ENCODE measurements at places on chromosomes 12 and 14.
A peak's percentile ranks its signal among the peaks of the same experiment; 100 is the strongest.

GRCh38 chr12:56928262-56928661 is 5.9 kb downstream of the SDR9C7 start:
- no peak for DNase-seq

DNA sequence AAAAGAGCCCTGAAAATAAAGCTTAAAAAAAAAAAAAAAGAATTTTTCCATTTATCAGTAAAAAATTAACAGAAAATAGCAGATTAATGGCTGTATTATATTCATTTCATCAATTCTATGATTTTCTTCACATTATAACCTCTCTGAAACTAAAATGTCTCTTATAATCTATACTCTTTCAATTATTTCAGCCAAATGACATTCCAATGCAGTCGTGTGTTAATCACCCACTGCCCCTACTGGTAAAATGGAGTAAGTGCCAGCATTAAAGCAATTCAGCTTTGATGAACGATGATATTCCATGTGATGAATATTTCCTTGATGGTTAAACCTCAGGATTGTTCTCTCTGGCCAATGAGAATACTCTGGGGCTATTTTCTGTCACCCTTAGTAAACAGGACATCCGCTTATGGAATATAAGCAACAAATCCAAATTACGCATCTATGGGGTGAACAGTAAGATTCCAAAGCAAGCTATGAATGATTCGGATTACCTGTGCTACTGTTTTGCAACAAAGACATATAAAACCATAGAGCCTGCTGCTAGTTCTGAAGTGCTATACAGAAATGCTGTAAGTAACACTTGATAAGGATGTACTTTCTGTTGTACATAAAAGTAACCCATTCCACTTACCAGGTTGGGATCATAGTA is 20.3 kb upstream of the SYCP3 start:
- DNase-seq = no peak

DNA sequence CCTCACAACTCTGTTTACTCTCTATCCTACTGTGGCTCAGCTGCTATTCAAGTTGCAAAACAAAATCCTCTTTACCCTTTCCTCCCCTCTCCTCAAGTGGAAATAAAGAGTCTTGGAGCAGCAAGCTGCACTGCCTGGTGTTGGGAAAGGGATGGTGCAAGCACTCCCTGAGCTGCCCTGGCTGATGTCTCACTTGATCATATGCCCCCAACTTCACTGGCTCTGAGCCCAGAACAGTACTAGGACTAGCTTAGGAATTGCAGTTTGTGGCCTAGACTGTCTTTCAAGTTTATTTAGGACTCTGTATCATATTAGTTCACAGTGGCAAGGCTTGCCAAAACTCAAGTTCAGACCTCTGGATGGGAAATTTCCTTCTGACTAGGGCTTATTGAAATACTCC is 1683.8 kb upstream of the SEL1L start:
- DNase-seq = no peak

GRCh38 chr14:55026441-55026792 is 482 bp downstream of the WDHD1 start:
- DNase-seq = no peak

- no peak for DNase-seq
Measured at GRCh38 chr12:65596514-65597091, 227.7 kb upstream of the HMGA2 start.

GRCh38 chr12:111426344-111427185 is 20.8 kb downstream of the SH2B3 start:
- DNase-seq = no peak

DNA sequence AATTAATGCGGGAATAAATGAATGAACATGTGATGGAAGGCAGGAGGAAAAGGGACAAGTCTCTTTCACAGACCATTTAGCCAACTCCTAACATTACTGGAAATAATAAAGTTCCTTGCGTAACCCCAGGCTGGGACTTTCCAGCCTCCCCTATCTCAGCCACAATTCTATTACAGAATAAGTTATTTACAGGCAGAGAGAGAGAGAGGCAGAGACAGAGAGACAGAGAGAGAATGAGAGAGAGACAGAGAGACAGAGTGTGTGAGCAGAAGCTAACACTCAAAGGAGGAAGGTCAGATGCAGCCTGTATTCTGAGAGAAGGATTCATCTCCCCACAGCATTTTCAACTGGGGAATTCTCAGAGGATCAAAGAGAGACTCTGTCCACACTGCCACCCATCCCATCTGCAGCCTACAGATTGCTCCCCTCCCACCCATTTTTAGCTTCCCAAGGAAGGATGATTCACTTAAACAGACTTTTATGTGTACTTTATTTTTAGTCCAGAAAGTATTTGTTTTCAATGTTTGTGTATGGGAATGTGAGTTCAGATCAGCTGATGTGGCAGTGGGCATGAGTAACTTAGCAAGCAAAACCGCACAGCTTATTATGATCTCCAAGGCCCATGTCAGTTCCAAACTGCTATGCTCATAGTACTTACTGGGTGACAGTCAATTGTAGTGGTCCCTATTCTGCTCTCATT is 165.7 kb downstream of the CAND1 start:
- DNase-seq = no peak

DNA sequence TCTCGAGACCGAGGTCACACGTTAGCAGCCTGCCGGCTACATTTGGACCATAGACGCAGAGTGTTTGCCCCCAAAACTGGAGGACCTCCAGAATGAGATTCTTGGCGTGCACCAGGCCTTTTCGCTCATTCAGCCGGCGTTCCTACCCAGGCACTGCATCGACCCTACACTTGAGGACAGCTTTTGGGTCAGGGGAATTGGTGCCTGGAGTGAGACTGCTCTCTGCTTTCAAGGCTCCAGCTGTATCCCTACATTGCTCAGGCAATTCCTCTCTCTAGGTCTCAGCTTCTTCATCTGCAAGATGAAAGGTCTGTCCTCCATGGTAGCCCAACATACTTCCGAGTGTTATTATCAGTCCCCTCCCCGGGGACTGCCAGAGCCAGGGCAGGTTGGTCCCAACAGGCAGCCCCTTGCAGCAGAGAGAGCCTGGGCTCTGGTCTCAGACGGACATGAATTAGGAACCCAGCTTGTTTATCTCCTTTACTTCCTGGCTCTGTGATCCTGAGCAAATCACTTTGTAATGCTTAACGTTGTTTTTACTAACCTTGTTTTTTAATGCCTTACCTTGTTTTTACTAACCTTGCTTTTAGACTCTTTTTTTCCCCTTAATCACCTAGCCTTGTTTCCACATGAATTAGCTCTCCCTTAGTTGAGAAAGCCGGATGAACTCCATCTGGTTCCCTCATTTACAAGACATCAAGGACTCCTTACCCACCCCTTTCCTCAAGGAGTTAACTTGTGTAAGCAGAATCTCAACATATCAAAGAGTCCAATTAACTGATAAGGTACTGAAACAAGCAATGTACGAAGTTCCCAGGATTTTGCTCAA is 892 bp downstream of the TCHP start:
- no peak for DNase-seq

- no peak for DNase-seq
Measured at GRCh38 chr12:126021675-126022074, 956.4 kb downstream of the AACS start.

DNA sequence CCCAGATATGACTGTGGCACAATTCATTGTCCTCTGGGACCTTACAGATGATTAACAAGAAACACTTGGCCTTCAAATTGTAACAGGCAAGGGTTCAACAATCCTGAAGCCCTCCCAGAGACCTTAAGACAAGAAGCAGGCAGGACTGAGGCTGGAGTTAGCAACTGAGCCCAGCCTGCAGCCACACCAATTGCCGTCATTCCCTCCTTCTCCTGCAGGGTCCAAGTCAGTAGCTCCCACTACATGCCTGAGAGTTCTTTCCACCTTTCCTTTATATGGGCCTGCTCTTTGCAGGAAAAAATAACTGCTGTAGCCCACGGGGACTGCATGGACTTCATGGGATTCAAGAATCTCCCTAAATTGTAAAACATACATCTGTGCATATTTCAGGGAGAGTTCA is 2.4 kb upstream of the SERPINA4 start:
- no peak for DNase-seq

DNA sequence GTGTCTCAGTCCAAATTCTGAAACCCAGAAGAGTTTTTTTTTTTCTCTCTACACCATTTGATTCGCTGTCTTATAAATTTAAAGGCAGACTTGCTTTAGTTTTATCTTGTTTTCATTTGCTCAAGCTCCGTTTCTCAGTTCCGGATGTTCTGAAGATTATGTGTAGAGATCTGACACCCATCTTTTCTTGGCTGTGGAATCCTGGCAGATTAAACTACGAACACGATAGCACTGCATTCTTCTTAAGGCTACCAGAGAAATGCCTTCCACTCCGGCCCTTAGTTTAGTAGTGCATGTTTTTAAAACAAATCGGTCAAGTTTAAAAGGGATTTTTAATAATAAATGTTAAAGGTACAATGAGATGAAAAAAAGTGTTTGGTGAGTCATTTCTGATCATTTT is 106.4 kb downstream of the LMO3 start:
- no peak for DNase-seq

- DNase-seq = no peak
Measured at GRCh38 chr12:4580281-4580688, 18.3 kb downstream of the DYRK4 start.

DNA sequence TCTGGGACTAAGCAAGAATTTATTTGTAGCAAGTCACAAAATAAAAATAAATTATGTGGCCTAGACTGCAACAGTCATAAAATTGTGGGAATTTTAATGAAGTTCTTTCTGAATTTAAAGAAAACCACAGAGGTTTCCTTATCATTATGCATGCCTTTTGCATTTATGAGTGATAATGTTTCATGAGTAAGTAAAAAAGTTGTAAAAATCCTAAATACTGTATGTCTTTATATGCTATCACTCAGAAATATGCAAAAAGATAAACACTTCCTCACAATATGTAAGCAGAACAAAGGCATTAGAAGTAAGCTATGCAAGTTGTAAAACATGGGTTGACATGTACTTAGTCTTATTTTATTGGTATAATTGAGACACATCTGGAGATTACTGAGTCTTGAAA is 239.4 kb upstream of the PDE3A start:
- no peak for DNase-seq

DNA sequence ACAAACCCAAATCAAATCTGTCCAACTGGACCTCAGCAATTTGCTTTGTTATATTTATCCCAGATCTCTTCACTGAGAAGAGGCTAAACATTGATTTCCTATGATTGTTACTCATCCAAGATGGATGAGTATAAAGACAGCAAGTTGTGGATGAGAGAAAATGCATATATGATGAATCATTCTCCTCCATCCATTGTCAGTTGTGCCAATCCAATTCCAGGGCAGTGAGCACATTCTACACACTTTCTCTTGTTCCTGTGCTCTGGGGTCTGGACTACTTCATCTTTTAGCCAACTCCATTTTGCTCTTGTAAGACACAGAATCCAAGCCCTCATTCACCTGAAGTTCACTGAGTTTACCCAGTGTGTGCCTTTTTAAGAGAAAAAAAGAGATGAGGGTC is 105.7 kb downstream of the GCH1 start:
- no peak for DNase-seq

GRCh38 chr12:56487448-56488040 is 417 bp downstream of the GLS2 start:
- DNase-seq = peak; percentile 46

- no peak for DNase-seq
Measured at GRCh38 chr14:50542941-50543418, 10.6 kb upstream of the MAP4K5 start.

GRCh38 chr12:122081697-122082221 is 3.2 kb downstream of the MLXIP start:
- DNase-seq = no peak

- DNase-seq = no peak
Measured at GRCh38 chr12:8658346-8658745, 4.3 kb downstream of the MFAP5 start.

DNA sequence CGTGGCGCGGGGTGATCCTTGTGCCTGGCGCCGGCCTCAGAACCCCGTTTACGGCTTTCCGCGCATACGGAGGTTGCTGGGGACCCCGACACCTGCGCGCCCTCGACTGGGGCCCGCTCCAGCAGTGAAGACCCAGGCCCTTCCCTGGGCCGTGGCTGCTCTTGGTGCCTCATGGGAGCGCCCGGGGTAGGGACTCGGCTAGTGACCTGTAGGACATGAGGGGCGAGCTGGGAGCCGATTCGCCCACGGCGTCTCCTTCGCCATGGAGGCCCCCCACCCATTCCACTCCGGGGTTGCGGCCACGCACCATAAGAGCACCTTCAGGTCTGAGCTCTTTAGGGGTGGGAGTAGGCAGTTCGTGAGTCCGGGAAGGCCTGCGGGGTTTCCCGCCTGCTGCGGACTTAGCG is 14.2 kb upstream of the PAX9 start:
- DNase-seq = no peak

DNA sequence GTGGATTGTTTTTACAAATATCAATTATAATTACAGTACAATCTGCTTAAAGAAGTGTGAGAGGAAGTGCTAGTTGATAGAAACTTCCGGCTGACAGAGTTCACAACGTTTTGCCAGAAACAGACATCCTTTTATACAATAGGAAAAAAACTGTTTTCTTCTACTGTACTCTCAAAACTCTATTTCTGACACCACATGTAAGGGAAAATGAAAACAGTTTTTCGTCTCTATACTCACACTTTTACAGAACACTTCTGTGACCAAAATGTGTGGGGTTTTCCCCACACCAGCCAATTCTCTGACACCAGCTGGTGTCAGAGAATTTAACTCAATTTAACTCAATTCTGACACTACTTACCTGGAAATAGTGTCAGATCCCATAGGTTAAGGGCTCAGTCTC is 24.2 kb upstream of the HIF1A start:
- peak; percentile 27 for DNase-seq

- no peak for DNase-seq
Measured at GRCh38 chr14:69079747-69080146, 73.2 kb downstream of the DCAF5 start.

DNA sequence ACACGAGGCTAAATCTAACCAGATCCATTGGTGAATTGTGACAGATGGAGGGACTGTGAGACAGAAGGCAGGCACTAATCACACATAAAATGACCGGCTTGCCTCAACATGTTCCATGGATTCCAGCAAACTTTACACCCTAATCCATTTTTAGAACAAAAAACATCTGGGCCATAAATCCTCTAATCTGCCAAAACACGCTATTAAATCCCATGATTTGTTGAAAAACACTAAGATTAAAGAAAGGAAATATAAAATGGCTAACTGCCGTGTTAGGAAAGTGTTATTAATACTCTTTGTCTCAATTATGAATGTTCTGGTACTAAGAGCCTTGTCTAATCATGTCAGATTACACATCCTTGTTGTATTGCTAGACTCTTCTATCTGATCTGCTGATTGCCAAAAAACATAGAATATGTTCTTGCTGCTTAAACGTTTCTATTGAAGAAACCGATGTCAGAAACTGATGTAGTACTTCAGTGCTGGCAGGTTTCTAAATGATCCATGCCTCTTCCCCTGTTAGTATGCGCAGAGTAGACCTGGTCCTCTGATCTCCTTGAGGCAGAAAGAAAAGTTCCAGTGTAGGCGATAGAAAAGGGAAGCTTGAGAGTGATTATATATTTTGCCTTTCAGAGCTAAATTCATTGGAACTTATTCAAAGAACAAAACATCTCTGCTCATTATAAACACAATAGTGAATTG is 384.9 kb downstream of the SOX5 start:
- no peak for DNase-seq

DNA sequence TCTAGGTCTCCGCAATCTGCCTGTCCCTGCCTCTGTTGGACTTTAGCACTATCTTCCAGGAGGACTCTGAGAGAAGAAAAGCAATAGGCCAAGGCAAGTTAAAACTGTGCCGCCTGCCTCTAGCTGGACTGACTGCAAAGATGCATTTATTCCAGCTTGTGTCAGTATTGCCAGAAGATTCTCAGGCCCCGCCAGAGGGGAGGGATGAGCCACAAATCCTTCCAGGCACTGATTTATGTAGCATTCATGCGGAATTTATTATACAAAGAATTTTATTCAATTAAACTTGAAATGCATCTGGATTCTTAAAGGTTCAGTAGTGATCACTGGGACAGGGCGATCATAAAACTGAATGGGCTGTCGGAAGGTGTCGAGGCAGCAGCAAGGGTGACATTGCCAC is 19.8 kb downstream of the MMAB start:
- no peak for DNase-seq

Measured in CD4-positive, alpha-beta T cell (primary cell).